GM23338 (cell line): ENCODE measurements at places on chromosomes 6 and 20. TPM values are rescaled to one million over a fixed set of nuclear protein-coding genes. Genes with fewer than 3 reads are reported as not detected.
A peak's percentile ranks its signal among the peaks of the same experiment; 100 is the strongest.

DNA sequence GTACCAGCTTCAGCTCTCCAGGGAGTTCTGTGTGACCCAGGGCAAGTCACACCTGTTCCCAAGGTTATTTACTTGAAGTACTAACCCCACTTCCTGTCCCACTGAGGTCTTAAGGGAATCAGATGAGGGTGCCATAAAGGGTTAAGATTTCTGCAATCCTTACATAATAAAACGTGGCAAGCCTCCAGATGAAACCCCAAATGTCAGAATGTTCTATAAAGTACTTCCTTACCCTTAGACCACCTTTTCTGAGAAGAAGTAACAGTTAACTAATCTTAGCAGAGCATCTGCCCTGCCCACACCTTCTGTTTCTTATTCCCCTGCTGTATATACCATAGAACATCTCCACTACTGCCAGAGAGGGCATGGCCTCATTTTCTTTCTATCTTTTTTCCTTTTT lies 6.0 kb upstream of the AVP start:
- no peak for DNase-seq

DNA sequence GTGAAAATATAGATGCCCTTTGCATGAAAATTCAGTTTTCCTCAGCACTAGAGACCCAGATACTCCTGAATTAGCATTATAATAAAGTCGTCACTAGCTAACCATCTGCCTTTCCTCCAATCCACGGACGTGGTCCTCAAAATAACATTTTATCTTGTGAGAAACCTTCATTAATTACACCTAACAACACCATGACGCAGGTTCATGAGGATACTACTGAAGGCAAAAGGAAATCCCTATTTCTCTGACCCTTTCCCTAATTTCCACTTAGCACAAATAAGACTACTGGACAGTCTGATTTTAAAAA lies 1.3 kb upstream of the PNISR start:
- DNase-seq = peak; percentile 51

DNA sequence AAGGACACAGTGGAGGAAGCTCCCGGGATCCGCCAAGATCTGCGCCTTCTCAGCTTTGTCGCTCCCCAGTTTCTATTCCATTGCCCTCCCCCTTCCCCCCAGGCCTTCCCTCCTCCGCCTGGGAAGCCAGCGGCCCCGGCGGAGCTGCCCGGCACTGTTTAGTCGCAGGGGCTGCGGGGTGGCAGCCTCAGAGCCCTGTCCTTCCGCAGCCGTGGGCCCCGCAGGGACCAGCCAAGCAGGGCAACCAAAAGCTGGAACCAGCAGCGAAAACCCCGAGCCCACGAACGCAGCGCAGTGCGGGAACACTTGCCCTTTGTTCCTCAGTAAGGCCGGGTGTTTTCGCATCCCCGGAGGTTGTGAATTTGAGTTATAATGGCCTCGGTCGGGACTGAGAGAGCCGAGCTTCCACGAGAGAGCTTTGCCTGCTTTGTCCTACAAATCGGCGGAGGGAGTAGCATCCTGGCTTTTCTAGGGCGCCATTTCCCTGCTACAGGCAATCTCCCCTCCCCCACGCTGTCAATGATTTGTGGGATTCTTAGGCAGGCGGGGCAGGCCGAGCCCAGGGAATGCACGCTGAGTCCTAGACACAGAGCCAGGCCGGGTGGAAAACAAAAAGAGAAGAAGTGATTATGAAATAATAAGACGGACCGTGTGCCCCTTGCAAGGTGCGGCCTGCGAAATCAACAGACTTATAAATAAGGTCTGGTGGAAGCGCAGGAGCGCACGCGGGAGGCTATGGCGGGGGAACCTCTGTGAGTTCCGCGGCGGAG lies 4.0 kb upstream of the TUBB2B start:
- peak; percentile 93 for DNase-seq

- DNase-seq = peak; percentile 68
Measured at GRCh38 chr6:113857556-113858479, 673 bp downstream of the MARCKS start.

Gene CALHM5
- total RNA-seq = 0.10 and 0.16 TPM in 2 replicates

Gene ERGIC3
- 121 and 147 TPM in 2 replicates for total RNA-seq

Gene DUSP22
- total RNA-seq = 31.0 and 36.8 TPM in 2 replicates
